ENCODE measurements at places on chromosomes 3 and 15.
A peak's percentile ranks its signal among the peaks of the same experiment; 100 is the strongest.

- no peak for DNase-seq
These were observed 1025.5 kb upstream of the NR2F2 start for GRCh38 chr15:95304947-95305400.

- no peak for DNase-seq
These were observed 301.7 kb downstream of the NTRK3 start for GRCh38 chr15:87954793-87955192.

- no peak for DNase-seq
These were observed 60.7 kb upstream of the HEG1 start for GRCh38 chr3:125116311-125117080.

- DNase-seq = no peak
These were observed 318.1 kb downstream of the THSD4 start for GRCh38 chr15:71433402-71433801.

- no peak for DNase-seq
These were observed 34.6 kb downstream of the FGD5 start for GRCh38 chr3:14853271-14853951.

DNA sequence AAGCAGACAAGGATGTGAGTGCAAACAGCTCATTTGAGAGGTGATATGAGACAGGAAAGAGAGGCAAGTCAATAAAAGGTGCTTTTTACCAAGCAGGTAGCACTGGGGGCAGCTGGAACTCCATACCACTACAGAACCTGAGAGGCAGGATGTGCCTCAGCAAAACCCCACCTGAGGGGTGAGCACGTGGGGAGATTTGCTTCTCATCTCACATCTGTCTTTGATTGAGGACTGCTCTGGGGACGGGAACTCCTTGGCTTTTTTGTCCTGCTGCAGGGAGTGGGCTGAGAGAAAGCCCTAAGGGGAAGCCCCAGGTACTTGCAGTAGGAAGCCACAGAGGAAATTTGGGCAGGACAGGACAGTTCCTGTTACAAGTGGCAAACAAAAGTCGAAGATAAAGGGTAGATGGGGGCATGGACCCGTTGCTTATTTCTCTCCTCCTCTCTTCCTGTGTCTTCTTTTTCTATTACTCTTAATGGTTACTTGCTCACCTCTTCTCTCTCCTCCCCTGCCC is 27.1 kb downstream of the CFAP161 start:
- DNase-seq = peak; percentile 26

DNA sequence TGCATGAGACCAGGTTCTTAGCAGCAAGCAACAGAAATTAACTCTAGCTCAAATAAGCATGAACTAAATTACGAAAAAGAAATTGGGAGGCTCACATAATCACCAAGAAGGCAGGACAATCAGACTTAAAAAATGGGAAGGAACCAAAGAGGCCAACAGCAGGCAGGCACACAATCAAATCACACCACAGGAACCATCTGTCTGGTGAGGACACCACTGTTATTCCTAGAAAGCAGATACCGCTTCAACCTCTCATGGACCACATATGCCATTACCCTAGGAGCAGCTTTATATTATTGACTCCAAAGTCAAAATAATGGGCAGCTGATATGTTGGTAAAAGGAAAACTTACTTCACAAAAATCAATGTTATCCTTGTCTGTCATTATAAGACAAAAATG is 51.6 kb downstream of the SUCLG2 start:
- no peak for DNase-seq

DNA sequence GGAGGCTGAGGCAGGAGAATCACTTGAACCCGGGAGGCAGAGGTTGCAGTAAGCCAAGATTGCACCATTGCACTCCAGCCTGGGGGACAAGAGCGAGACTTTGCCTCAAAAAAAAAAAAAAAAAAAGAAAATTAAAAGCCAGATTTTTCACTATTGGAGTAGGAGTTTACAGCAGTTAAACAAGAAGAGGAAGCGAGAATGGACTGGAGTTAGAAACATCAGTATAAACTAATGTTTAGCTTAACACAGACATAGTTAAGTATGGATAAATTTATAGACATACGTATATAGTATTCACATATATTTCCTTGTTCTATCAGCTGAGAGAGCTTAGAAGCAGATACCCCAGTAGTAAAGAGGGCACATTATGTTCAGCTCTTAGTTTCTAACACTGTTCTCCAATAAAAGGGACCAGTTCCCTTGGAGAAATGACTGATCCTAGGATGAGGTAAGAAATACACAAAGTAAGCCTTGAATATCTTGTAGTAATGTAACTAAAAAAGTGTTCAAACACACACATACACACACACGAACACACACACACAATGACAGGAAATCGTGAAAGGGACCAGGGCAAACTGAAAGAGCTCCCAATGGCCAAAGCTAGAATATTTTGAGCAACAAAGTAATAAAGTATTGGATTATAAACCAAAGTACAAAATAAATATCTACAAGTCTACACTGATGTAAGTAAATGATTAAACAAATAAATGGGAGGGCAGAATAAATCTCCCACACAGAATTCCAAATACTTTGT is 25.1 kb downstream of the PIK3CB start:
- DNase-seq = no peak

- peak; percentile 90 for DNase-seq
These were observed 21.8 kb upstream of the NFKBIZ start for GRCh38 chr3:101827211-101828174.

All from activated T-cell treated with anti-CD3 and anti-CD28 coated beads, Interleukin-2, amount 50 U/mL, for 48 hours (primary cell).